ENCODE measurements at places on chromosomes 4 and X.

DNA sequence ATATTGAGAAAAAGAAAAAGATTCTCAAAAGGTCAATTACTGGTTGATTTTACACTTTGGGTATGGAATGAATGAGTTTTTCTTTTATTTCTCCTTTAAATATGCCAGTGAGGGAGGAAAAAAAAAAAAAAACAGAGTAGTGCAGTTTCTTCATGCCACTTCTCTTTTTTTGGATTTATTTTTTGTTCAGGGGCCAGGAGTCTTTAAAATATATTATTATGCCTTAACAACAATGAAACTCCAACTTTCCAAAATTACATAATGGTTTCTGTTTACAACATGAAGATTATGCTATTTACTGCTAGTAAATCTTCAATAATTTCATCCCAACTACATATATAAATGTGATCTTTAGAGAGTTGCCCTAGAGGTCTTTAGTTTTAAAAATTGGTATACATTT lies 31.9 kb downstream of the DTHD1 start:
- DNase-seq, result no peak

DNA sequence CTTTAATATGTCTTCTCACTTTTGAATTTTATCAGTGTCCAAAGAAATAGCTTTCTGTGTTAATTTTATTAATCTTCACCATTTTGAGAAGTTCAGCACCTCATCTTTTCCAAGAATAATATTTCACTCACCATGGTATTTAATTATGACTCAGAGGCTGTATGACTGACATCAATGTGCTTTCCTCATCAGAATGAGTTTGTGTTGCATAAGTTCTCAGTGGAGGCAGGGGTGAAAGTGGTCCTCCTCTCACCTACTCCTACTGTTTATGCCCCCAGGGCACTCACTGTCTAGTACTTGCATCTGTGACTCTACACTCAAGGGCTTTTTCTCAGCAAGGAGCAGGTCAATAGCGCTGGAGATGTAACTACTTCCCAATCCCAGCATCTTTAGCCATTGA lies 905.3 kb upstream of the INTU start:
- no peak for DNase-seq

DNA sequence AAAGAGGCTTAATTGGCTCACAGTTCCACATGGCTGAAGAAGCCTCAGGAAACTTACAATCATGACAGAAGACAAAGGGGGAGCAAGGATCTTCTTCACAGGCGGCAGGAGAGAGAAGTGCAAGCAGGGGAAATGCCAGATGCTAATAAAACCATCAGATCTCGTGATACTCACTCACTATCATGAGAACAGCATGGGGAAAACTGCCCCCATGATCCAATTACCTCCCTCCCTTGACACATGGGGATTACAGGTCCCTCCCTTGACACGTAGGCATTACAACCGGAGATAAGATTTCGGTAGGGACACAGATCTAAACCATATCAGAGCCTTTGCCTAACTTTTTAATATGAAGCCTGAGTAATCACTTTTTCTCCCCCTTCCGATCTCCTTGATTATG lies 43.7 kb upstream of the MAPK10 start:
- no peak for DNase-seq

DNA sequence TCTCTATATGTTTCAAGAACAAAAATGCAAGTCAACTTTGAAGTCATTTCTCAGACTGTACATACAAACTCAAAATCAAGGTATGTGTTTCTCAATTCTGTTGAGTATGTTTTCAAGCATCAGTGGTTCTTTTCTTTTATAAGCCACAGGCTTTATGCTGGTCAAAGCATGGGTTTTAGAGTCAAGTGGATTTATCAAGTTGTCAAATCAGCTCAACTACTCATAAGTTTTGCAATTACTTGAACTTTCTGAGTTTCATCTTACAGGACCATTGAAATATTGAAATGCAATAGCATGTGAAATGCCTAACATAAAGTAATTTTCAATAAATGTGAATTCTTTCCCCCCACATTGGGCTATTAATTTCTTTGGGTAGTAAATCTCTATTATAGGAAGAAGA lies 239.9 kb upstream of the DKK2 start:
- no peak for DNase-seq

DNA sequence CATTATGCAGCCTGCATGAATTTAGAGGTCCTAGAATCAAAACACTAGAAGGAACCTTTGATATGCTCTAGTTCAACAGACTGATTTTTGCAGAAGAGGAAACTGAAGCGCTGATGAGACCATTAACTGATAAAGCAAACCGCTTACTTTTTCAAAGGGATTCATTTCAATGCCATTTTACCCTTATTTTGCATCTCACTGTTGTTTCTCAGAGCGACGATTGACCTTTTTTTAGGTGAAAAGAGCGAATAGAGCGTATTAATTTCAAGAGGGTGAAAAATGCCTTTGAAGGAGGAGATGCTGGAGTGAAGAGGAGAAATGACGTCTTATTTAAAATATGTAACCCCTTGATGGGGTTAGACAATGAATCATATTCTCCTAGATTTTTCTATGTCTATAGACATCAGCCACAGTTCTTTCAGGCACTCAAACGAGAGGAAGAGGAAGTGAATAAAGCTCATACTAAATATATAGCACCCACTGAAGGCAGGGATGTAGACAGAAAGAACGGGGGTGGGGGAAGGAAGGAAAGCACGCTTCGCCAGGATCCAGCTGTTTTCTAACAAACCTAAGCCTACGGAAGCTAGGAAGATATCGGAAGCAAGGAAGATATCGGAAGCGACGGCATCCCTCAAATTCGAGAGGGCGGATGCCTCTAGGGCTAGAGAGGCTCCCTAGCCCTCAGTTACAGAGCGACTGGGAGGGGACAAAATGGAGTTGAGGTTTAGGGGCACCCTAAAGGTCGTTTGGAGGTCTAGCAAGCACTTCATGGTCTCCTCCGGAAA lies 848 bp downstream of the ACSL4 start:
- DNase-seq, result no peak

All from 8988T (cell line).